ENCODE measurements at places on chromosomes 13 and 19.
A peak's percentile ranks its signal among the peaks of the same experiment; 100 is the strongest.

DNA sequence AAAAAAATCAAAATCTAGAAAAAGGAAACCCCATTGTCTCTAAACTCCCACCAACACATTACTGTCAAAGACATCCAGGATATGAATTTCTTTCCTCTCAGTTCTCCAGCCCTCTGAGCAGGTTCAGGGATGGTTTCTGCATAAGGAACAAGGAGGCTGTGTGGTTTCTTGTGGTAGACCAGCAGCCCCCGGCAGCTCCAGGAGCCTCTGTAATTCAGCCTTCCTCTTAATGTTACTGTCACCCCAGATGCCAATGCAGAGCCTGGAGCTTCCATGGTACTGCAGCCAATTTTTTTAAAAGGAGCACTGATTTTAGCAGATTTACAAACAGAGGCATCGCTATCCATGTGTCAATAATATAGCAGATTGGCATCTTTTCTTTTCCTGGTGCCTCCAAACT, 100.6 kb upstream of the FAM216B start:
- no peak for DNase-seq

GRCh38 chr13:72651144-72651543, 76.3 kb downstream of the MZT1 start:
- no peak for DNase-seq

DNA sequence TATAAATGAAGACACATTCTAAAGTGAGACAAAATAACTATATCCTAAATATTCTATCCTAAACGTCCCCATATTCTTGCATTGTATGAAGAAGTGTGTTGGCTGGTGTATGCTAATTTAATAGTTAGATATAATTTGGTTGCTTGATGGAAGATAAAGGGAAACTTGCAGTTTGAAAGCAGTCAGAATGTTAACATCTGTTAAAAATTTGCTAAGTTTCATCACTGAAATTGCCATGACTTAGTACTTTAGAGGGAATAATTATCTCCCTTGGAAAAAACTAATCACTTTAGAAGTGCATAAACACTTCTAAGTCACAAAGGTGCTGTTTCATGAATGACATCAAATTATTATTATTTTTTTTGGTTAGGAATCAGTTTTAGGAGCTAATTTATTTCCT, 61.6 kb downstream of the ITGBL1 start:
- no peak for DNase-seq

- DNase-seq = no peak
Observed at GRCh38 chr19:28869459-28869858, 343.5 kb downstream of the UQCRFS1 start.

DNA sequence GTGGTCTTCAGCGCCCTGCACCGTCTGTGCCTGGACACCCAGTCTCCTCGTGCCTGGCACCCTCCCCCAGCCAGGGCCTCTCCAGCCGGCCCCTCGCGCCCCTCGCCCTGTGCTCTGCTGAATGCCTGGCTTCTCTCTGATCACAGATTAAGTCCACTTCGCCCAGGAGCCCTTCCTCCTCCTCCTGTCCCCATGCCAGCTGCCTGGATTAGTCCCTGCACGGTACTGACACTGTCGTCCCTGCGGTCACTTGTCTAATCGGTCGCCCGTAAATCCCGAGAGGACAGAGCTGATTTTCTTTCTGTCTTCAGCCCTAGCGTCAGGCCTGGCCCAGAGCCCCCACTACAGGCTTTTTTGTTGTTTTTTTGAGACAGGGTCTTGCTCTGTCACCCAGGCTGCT, 6.6 kb downstream of the THOP1 start:
- DNase-seq = no peak

GRCh38 chr13:31930490-31930889, 101.1 kb upstream of the FRY start:
- no peak for DNase-seq

DNA sequence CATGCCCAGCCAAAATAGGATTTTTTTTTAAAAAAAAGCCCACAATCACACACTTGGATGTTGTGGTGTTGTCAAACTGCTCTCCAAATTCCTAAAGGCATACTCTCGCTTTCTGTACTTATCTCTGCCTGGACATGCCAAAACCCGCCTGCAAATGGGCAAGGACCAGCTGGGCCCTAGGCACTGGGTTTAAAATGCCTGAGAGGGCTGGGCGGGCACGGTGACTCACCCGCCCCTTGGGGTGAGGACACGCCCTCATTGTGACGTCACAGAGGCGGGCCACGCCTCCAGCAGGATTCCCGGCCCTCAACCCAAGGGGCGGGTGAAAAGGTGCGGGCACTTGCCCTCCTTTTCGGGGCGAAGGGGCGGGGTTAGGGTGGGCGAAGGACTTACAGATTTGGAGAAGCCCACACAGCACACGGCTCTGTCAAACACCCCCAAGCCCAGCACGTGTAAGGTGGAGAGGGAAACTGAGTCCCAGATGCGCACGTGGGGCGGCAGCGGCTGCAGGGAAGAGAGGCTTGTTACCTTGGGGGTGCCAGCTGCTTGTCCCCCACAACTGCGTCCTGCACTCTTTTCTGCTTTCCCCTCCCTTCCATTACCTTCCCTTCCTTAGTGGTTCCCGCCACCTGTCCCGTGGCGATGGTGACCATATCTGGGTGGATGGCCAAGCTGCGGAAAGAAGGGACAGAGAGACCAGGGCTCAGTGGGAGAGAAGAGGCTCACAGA, 6.6 kb downstream of the EML2 start:
- DNase-seq = peak; percentile 79

DNA sequence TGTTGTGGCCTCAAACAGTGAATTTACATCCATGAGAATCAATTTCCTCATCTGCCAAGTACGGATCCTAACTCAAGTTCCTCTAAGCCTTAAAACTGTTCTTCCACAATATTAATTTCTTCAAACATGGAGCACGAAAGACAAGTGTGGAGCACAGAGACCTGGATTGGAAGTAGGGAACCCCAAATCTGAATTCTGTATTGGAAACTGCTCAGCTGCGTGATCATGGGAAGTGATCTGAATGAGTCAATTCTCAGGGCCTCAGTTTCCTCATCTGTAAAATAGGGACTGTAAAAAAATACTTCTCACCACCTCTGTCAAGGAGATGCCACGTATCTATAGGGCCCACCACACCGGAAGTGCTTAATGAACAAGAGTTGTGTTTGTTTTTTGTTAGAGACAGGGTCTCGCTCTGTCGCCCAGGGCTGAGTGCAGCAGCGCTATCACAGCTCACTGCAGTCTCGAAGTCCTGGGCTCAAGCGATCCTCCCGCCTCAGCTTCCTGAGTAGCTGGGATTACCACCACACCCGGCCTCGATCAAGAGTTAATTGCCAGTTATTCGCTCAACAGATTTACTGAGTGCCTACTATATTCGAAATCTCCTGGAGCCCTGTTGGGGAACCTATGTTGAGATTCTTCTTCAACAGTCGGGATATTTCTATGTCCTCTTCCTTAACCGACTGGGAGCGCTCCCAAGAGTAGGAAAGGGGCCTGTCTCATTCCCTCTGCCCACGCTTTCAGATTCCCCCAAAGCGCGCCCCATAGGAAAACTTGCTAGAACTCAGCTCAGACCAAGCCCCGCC, 1.6 kb downstream of the SERTAD3 start:
- no peak for DNase-seq

- DNase-seq = no peak
Observed at GRCh38 chr13:21338639-21339278, 120.3 kb downstream of the ZDHHC20 start.

DNA sequence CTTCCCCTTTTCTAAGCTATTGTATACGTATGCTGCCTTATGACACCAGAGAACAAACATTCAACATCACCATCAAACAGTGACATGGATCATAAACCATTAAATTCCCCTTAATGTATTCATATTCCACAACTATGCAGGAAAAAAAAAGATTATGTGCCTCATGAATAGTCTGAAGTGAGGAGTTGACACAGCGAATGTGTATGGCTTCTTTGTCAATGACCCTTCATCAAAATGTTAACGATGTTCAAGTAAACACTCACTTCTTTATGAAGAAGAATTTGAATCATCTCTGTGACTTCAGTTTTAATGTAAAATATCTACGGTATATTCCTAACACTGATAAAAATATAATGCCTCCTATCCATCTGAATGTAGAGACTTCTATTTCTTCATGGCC, 44.6 kb downstream of the SMAD9 start:
- DNase-seq = no peak

DNA sequence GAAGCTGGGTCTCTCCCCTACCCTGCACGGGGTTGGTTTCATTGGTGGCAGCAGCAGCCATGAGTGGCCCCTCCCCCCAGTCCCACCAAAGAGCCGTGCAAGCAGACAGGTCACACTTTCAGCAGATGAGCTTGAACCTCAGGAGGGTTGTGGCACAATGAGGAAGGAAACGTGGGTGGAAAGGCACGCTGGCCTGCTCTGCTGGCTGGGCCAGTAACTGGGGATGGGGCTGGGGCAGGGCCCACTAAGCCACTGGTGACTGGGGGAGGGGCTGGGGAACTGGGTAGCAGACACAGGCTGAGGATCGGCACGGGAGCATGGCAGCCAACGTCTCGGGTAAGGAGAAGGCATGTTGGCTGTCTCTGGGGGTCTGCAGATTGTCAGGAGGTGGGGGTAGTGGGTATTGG, at the start of gene P2RY11:
P2RY11 (plus strand) TSS at position 289 of the 407 bp plus-strand sequence; CDS start at position 318, 29 bp downstream.
- no peak for DNase-seq

DNA sequence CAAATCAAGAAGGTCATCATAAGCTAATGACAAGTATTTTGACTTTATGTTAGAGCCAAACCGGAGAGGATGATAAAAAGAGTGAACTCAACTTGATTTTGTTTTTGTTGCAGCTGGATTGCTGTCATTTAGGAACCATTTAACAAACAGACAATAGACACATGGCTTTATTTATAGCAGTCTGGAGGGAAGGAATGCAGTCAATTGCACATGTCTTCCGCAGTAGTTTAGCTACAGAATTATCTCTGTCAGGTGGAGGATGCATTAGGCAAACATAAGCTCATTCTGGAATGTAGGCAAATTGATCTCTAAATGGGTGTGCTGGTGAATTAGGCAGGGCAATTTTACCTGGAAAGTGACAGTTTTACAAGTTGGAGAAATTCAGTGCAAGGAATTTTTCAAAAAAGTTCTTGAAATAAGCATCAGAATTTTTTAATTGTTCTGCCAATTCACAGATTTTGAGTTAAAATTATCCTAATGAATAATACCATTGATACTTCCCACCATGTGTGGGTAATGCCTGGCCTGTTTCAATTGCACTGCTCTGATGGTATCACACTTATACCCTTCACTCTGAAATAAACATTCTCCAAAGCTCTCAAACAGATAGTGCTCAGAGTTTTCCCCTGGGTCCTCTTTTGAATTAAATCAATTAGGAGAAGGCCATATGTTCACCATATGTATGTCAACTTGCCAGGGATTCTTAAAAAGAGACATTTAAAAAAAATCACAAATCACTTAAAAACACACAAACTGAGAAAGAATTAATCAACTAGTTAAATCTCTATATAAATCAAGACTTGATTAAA, 318.3 kb downstream of the NDFIP2 start:
- DNase-seq = no peak

DNA sequence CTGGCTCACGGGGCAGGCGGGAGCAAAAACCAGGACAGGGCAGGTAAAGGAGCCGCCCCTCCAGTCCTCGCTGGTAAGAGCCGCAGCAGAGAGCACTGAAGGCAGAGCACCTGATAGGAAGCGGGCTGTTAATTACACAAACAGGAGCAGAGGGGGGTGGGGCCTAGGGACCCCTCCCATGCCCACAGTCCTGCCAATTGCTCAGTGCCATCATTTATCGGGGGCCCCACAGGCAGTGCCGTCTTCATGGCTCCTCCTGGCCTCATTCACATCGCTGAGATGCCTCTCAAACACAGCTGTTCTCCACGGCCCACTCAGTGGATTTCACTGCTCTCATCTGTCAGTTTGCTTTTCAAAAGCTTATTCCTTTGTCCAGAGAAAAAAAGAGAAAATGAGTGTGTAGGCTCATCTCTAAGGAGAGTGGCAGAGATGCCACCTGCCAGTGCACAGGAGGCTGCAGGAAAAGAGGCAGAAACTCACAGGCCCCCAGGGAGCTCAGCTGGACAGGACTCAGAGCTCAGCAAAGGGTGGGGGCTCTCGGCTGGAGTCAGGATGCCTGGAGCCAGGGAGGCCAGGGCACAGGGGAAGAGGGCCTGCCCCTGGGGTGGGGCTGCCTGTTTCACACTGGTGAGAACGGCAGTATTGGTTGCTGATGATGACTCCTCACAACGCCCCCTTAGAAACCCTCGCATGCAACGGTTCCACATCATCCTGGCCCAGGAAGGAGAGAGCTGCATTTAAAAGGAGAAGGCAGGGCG, 174.6 kb downstream of the COL4A1 start:
- no peak for DNase-seq
